LNCaP clone FGC (cell line): ENCODE measurements at places on chromosomes 16 and 17.

DNA sequence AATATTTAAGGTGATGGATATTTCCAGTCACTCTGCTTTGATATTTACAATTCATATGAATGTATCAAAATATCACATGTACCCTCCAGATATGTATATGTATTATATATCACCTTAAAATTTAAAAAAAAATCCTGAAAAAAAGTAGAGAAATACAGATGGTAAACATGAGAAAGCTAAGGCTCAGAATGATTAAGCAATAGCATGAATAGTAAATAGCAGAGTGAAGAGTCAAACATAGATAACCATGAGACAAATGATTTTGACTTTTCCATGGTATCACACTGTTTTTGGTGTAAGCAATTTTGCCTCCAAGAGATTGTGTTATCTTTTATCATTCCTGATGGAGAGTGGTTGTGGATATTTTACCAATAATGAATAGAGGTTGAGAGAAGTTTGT lies 868.8 kb downstream of the CDH11 start:
- no peak for DNase-seq

DNA sequence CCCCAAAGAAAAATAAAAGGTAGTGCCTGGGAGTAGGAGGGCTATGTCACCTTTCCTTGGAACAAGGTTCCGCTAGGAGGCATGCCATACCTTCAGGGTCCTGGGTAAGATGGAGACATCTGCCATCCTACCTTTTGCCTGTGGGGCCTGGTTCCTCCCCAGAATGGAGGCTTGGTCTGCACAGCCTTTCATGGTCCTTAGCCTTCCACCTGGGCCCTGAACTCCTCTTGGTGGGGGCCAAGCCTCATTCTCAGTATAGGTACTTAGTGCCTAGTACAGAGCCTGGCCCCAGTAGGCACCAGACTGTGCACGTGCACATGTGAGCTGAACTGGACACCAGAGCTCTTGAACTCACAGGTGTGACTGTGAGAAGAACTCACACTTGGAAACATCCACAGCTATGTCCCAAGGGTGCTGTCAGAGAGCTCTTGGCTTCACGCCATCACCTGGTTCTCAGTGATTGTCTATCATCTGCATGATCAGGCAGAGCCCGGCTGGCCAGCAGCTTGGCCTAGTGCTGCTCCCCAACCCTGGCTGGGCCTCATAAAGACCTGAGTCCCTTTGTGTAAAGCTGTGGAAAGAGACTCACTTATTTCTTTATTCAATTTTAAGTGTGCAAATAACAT lies 143.2 kb downstream of the SOCS1 start:
- no peak for DNase-seq

DNA sequence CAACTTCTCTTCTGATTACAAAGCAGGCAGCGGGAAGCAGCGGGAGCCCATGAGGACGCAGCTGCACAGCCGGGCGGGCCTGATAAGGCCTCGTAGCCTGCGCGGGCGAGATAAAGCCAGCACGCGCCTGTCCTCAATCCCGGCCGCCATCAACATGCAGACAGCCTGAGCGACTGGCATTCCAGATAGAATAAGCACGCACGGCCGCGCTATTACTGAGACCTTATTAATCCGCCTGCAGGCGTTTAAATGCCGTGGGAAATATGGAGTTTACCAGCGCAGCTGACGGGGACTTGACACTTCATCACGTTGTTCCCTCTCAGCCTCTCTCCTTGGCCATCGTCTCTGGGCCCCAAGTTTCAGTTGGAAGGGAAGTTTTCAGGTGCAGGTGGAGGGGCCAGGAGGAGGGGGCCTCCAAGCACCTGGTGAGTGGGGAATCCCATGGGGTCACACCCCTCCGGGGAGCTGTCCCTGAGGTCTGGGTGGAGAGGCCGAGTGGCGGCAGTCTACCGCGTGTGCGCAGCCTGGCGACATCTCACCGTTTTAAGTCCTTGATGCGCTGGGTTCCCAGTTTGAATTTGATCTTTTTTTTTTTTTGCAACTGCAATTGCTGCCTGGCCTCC lies 27.3 kb upstream of the CBFA2T3 start:
- DNase-seq: no peak

GRCh38 chr16:66473051-66473571 lies 46.0 kb downstream of the BEAN1 start:
- no peak for DNase-seq

GRCh38 chr17:49454050-49454449 lies 39.4 kb upstream of the PHB1 start:
- no peak for DNase-seq

- DNase-seq: no peak
These were observed 63.0 kb upstream of the CES5A start for GRCh38 chr16:55938126-55938525.

GRCh38 chr16:16971042-16971441 lies 499.7 kb downstream of the XYLT1 start:
- DNase-seq: no peak

DNA sequence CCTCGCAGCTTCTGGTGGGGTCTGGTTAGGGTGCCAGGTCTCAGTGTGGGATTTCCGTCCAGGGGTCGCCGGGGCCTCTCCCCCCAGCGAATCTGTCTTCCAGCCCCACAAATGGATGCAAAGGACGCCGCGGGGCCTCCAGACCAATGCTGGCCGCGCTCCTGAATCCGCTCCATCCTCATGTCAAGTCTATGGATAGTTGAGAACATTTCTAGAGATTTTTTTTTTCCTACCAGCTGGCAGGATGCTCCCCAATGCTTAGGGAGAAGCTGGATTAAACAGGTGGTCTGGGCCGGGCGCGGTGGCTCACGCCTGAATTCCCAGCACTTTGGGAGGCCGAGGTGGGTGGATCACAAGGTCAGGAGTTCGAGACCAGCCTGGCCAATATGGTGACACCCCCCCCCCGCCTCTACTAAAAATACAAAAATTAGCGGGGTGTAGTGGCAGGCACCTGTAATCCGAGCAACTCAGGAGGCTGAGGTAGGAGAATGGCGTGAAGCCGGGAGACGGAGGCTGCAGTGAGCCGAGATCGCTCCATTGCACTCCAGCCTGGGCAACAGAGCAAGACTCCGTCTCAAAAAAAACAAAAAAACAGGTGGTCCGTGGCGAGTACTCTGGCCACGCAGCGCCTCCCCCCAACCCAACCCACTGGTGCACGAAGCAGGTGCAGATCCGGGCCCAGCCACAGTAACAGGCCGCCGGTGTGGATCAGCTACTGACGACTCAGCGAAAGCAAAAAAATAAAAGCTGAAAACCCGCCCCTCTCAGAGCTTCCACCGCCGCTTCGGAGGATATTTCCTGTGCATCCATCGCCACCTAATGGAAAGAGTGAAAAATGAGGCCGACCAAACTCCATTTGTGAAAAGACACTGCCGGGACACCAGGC lies 1.1 kb upstream of the NXN start:
- peak; percentile 60 for DNase-seq

GRCh38 chr16:74078511-74079231 lies 217.9 kb upstream of the PSMD7 start:
- no peak for DNase-seq

DNA sequence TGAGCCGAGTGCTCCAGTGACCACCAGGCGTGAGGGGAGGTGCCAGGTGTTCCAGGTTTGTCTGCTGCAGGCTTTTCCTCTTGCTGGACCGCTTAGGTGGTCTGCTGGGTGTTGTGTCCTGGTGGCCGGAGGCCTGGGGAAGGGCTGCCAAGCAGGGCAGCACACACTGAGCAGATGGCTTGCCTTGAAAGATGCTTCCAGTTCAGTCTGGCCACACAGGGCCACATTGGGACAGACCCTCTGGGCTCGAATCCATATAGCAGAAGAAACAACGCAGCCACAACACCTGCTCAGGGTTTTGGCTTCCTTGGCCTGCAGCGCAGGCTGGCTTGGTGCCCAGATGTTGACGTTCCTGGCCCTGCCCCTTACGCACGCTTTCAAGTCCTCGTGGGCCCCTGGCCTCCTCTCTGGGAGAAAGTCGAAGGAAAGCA lies 24.8 kb downstream of the GINS2 start:
- no peak for DNase-seq

GRCh38 chr16:81817789-81818567 lies 38.9 kb downstream of the PLCG2 start:
- no peak for DNase-seq

- DNase-seq: no peak
These were observed 7.6 kb downstream of the CAMKK1 start for GRCh38 chr17:3885271-3885670.

DNA sequence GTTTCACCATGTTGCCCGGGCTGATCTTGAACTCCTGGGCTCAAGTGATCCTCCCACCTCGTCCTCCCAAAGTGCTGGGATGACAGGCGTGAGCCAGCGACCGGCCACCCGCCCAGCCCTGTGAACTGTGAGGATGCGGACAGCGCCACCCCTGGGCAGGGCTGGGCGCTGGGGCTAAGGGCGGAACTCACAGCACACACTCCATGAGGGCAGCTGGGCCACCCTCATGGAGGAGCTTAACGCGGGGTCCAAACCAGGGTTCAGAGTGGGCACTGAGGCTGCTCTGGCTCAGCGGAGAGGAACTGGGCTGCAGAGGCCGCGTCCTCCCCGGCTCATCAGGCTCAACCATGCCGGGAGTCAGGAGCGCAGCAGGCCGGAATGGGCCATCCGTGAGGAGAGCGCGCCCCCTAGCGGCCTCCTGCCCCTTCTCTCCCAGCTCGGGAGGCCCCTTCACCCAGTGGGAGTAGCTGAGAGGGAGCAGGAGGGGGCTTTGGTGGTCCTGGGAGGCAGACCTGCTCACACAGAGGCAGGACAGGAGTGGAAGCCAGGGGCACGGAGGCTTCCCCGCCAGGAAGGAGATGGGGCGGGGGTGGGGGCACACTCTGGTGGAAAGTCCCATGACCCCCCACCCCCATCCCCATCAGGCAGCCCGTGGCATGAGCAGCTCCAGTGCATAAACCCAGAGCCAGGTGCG lies 13.8 kb downstream of the CORO7 start:
- no peak for DNase-seq

GRCh38 chr16:49876716-49877129 lies 20.8 kb upstream of the ZNF423 start:
- DNase-seq: no peak

DNA sequence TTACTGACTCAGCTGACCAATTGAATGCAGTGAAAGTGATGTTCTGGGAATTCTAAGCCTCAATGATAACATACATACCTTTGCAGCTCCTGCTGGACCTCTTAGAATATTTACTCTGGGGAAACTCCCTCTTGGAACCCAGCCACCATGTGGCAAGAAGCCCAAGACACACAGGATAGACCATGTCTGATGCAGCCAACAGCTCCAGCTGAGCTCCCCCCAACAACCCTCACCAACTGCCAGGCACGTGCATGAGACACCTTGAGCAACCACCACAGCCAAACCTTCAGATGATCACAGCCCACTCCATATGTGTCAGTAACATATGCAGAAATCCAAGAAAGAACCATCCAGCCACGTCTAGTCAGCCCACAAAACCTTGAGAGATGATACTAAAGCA lies 53.0 kb downstream of the XYLT1 start:
- DNase-seq: no peak

GRCh38 chr17:12247761-12248160 lies 227.1 kb downstream of the MAP2K4 start:
- DNase-seq: no peak

- DNase-seq: peak; percentile 96
These were observed 95.6 kb upstream of the CDYL2 start for GRCh38 chr16:80899809-80900592.

DNA sequence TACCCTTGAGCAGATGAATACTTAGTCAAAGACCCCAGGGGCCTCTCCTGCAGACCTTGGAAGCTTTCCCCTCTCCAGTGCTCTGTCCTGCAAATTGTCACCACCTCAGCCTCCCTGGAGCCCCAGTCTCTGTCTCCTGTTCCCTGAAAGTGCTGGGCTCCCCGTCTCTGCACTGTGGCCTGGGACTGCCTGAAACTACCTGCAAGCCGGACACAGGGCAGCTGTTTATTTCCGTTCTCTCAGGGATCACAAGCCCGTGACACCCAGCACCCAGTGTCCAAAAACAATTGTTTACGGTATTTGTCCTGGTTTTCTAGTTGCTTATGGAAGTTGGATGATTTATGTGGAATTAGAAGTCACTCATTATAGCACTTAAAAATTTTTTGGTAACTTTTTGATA lies 81.6 kb upstream of the CHMP6 start:
- no peak for DNase-seq

GRCh38 chr16:28179354-28179753 lies 32.4 kb downstream of the XPO6 start:
- DNase-seq: no peak
